ENCODE measurements at places on chromosomes 3 and 15.

DNA sequence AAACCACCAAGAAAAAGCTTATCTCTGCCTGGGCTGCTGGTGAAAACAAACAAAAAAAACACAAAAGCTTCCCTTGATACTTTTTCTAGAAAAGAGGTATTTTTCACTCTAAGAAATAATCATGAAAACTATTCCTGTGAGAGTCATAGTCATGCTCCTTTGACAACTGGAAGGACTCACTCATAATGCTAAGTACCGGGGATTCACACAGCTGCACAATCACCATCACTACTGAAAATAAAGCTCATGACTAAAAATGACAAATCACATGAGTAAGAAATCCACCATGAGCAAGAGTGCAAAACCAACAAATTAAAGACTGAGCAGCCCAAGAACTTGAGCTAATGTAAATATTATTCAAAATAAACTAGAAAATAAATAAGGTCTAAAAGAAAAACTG, 10.6 kb upstream of the POU1F1 start:
- peak; percentile 59 for DNase-seq

DNA sequence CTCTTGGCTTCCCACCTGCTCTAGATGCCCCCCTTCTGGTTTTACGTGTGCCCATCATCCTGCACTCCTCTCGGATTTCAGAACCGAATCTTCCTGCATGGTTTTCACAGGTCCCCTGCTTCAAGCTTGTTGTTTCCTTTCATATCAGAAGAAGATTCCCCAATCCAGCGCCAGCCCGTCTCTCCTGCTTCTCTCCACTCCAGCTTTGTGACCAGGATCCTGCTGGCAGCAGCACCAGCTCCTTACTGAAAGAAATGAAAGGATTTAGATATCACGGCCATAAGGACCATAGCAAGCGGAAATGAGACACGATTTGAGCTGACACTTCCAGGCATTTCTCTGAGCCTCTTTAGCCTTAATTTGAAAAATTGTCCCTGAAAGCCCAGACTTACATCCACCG, 180.3 kb upstream of the UBE3A start:
- DNase-seq: no peak

DNA sequence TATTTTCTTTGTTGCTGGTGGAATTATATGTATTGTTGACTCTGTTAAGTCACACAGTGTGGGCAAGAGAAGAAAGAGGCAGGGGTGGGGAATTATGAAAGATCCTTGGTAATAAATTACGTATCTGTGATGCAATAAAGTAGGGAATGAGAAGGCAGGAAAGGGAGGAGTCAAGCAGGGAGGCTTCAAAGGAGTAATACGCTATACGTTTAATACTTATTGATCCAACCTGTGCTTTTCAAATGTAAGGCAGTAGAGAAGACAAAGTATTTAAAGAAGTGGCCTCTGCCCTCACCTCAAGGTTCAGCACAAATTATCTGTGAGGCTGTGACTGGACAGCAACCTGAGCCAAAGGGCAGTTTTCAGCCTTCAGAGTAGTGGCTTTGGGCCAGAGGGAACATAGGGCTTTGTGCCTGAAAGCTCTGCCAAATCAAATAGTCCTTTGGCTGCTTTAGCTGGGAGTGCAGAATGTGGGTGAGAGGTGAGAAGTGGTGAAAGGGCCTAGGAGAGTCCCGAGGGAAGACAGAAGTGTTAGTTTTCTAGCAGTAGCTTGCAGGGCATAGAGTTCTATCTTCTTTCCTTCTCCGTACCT, 1.2 kb upstream of the PLIN1 start:
- DNase-seq: no peak

DNA sequence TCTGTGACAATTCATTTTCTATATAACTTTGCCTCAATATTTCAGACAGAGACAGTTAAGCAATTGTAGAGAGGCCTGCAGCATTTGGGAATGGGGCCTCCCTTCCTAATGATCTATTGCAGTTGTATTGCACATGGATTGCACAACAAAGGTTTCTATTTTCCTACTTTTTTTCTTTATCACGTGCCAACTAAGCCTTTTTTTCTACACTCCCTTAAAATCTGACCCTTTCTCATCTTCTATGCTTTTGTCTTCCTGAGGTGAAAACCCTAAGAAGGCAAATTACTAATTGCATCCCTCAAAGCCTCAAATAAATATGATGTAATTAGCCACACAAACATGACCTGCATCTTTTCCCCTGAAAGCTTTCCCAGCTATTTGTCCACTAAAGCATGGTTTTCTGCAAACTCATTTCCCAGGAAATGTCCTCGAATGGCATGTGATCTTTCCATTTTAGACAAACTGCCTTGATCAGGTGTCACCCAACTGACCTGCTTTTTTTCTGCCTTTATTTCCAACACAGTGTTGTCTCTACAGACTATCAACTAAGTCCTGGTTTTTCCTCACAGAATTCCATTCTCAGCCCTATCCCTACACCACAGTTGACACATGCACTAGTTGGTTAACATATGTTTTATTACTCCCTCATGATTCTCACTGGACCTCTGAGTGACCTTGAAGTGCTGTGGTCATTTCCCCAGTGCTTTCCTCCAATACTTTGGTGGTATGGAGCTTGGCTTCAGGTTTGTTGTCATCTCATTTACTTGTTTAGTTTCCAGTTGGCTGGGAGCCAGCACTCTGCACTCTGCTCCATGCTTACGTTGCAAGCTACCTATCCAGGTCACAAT, 31.9 kb upstream of the TSC22D2 start:
- peak; percentile 61 for DNase-seq

- no peak for DNase-seq
Observed at GRCh38 chr3:13563321-13563720, 14.4 kb downstream of the FBLN2 start.

- DNase-seq: no peak
Observed at GRCh38 chr3:148600902-148601765, 96.6 kb upstream of the AGTR1 start.

Measured in suppressor macrophage treated with lipopolysaccharide for 4 hours (primary cell).